ENCODE measurements at places on chromosomes 12 and 14. TPM values are rescaled to one million over a fixed set of nuclear protein-coding genes. Genes with fewer than 3 reads are reported as not detected.
A peak's percentile ranks its signal among the peaks of the same experiment; 100 is the strongest.

The FSCB gene
- total RNA-seq: not detected

The GZMH gene
- total RNA-seq: not detected

- DNase-seq: no peak
These were observed 31.3 kb upstream of the NR1H4 start for GRCh38 chr12:100442403-100442802.

- peak; percentile 90 for DNase-seq
These were observed 156.5 kb upstream of the AMIGO2 start for GRCh38 chr12:47236109-47236714.

GRCh38 chr12:50566066-50566465 lies 61.3 kb downstream of the DIP2B start:
- no peak for DNase-seq

GRCh38 chr14:89053303-89053702 lies 228.9 kb downstream of the TTC8 start:
- no peak for DNase-seq

- no peak for DNase-seq
These were observed 23.0 kb downstream of the MVK start for GRCh38 chr12:109596418-109597244.

DNA sequence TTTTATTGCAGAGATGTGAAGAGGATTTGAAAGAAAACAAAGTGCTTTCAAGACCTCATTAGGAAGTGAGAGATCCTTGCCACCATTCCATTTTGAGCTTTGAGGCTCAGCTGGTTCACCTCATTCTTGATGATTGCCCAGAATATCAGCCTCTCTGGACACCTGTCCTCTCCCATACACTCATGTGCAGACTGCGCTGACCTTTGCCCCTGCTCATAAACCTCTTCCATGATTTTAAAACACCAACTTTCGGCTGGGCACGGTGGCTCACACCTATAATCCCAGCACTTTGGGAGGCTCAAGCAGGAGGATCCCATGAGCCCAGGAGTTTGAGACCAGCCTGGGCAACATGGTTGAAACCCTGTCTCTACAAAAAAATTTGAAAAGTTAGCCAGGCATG lies 8.9 kb downstream of the COX14 start:
- DNase-seq: no peak

DNA sequence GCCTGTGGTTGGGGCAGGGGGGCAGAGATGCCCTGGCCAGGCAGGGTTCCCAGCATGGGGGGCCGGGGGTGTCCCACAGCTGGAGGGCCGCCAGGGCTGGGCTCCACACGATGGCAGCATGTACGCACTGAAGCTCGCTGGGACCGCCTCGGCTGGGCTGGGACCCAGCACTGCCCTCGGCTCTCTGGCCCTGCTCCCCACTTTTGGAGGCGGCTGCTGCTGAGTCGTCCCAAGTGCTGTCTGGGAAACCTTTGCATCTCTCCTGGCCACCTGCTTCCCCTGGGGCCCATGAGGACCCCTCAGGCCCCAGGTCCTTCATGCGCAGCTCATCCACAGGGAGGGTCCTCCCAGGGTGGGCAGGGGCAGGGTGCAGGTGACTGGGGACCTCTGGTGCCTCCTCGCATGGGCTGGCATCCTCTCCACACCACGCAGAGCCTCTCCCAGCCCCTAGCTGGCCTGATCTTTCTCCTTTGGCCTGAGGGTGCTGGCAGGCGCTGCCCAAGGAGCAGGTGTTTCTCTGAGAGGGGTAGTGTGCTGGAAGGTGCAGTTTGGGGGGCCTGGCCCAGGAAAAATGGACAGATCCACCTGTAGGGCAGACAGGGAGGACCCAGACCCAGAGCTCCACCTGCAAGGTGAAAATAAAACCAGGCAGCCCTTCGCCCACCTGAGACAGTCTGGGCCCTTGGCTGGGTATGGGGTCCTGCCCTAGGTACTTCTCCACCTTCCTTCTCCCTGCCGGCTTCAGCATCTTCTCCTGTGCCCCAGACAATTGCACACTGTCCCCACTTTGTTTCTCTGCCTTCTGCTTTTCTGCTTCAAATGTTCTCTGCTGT lies 46.9 kb downstream of the DLK1 start:
- no peak for DNase-seq

DNA sequence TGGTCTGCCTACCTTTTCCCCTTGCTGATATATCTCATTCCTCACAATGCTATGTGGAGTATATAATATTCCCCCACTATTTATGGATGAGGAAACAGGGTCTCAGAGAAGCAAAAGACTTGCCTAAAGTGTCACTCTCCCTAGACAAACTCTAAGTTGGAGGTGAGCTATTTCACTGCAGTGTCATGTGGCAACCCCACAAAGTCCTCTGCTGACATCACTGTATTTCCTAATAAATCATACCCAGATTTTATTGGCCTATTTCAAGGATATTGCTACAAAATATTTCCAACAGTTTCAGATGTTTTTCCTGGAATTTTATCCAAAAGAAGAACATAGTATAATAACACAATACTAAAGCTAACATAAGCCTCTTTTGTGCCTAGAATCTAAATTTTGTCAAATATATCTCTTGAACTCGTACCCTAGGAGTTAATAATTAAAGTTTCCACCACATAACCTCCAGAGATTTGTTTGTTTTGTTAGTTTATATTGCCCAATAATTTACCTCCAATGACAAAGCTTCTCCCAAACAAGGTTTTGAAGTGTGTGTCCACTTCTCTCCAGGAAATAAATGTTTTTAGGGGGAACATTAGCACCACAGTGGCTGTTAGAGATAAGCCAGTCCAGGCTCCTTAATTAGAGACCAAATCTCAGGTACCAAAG lies 215.1 kb downstream of the ASCL1 start:
- no peak for DNase-seq

- DNase-seq: no peak
These were observed 119.2 kb upstream of the DAAM1 start for GRCh38 chr14:59069163-59069854.

- no peak for DNase-seq
These were observed 357.4 kb downstream of the TMEM117 start for GRCh38 chr12:44193281-44193680.

DNA sequence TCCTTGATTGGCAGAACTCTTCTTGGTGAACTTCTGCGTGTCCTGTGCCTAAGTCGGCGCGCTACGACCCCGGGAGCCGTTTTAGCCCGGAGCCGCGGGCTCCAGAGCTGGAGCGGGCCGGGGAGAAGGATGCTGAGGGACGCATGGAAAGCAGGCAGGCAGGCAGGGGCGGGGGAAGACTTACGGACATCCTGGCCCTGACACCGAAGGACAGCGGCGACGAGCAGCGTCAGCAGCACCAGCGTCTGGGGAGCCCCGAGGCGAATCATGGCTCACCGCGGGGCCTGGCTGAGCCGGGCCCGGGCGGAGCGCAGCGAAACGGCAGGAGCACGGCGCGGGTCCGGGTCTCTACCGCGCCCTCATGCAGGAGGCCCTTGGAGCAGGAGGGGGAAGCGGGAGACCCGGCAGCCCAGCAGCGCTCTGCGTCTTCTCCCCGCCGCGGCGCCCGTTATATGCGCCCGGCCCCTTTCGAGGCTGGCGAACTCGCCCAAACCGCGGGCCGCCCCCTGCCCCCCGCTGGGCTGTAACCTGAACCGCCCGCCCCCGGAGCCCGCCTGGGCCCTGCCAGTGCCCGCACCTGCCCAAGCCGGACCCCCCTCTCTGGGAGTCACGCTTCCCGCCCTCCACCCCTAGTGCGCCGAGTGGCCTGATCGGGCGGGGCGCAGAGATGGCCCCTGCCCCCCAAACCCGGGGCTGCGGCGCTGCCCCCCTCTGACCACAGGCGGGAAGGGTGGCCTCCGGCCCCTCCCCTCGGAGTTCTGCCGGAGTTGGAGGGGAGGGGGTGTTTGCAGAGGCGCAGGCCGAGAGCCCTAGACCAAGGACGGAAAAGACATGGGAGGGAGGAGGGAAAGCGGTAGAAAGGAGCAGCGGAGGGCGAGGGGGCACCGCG lies at the start of gene COL2A1:
COL2A1 (minus strand) TSS at position 424 of the 889 bp plus-strand sequence; CDS start at position 269, 155 bp downstream.
- no peak for DNase-seq

GRCh38 chr12:105930557-105931503 lies 207.9 kb downstream of the NUAK1 start:
- DNase-seq: no peak
